Endothelial cell of coronary artery (primary cell): ENCODE measurements at places on chromosomes 5 and 9. TPM values are rescaled to one million over a fixed set of nuclear protein-coding genes. Genes with fewer than 3 reads are reported as not detected.

IGFBPL1 gene
- total RNA-seq: not detected in 2 replicates

RFK gene
- total RNA-seq: 32.8 and 43.4 TPM in 2 replicates

TAS2R1 gene
- not detected in 2 replicates for total RNA-seq

SH3RF2 gene
- 1.2 and 4.3 TPM in 2 replicates for total RNA-seq

PRELID2 gene
- 27.3 and 45.0 TPM in 2 replicates for total RNA-seq

ADAMTS13 gene
- total RNA-seq: 0.27 and 1.3 TPM in 2 replicates

SLC46A2 gene
- not detected in 2 replicates for total RNA-seq

AJM1 gene
- total RNA-seq: 0.45 and 2.2 TPM in 2 replicates

FAM81B gene
- not detected in 2 replicates for total RNA-seq

EGFL7 gene
- 318 and 599 TPM in 2 replicates for total RNA-seq

LCN15 gene
- total RNA-seq: not detected in 2 replicates

CORO2A gene
- 0.18 and 0.38 TPM in 2 replicates for total RNA-seq

SIMC1 gene
- 2.2 and 3.6 TPM in 2 replicates for total RNA-seq

GCNT4 gene
- 0.09 and 0.56 TPM in 2 replicates for total RNA-seq

CDH12 gene
- not detected in 2 replicates for total RNA-seq

DRD1 gene
- total RNA-seq: not detected in 2 replicates

GNA14 gene
- 1.3 and 2.4 TPM in 2 replicates for total RNA-seq

CD274 gene
- total RNA-seq: 17.7 and 55.0 TPM in 2 replicates

KCNV2 gene
- not detected in 2 replicates for total RNA-seq

SPINK6 gene
- total RNA-seq: not detected in 2 replicates
